ENCODE measurements at places on chromosomes 11 and 22.

DNA sequence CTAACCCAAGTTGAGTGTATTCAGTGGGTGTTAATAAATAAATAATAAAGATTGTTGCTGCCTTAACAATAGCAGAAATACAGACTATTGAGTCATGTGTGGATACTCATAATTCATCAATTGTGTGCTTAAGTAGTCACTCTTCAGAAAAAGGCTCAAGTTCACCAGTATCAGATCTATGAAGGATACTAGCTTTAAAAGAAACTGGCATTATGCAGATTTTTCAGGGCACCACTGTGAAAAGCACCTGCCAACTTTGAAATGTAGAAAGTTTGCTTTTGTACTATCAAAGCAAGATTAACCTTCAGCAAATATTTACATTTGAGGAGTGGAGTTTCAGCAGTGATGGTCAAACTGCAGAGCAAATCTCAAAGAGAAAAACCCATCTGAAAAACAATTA is 20.1 kb upstream of the SYTL2 start:
- DNase-seq, result no peak

- DNase-seq, result no peak
These were observed 395.0 kb downstream of the TENM4 start for GRCh38 chr11:79045800-79046304.

DNA sequence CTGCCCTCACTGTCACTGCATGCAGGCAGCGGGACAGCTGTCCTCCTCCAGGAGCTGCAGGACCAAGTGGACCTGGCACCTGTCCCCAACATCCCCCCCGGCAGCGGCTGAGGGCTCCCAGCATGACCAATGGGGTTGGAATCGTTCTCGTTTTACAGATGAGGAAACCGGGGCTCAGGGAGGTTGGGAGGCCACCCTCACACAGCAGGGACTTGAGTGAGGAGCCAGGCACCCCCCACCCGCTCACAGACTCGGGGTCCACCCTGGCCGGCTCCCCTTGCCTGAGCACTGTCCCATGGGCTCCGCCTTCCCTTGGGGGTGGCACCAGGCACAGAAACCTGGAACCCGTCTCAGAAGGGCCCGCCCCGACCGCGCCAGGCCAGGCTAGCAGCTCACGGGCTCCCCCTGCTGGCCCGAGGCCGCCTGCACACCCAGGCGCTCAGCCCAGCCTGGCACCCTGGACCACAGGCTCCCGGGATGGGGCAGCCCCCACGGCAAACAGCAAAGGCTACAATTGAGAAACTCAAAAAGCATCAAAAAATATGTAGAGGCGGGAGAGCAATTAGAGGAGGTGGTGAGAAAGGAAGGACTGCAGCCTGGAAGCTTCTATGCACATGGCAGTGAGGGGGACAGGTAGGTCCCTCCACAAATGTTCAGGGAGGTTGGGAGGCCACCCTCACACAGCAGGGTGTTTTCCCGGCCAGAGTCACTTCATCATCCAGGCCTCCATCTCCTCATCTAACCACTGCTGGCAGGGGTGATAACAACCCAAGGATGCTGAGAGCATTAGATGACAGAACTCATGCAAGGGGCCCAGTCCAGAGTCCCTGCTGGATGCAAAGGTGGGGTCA is 12.8 kb downstream of the MACROD1 start:
- peak; percentile 75 for DNase-seq

DNA sequence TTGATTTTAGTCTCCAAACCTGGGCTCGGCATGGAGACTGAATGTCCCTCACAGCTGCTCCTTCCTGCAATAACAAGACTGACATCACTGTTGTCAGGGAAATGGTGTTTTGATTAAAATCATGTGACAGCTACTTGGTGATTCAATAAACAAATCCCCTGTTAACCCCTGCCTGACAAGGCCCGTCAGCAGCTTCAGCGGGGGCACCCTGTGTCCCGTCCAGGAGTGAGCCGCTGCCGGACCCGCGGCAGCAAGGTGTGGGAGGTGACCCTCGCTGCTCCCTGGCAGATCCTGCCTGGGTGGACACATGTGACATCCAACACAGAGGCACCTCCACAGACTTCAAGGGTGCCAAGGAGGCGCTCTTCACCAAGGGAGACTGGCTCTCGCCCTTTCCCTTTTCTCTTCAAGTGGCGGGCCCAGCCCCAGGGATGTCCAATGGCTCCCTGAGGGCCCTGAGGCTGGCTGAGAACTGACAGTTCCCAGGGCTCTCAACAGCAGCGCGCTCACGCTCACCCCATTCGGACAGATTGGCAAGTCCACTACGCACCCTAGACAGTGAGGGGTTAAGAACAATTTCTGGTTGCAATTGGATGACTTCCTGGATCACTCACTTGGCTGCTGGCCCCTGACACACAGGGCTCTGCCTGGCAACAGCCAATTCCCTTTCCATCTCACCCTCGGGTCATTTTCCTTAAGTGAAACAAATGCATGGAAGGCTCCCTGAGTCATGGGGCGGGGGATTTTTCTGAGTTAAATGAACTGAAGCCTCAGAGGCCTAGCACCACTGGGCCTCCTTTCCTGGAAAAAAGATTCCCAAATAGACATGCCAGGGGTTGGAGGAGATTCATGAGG is 30.7 kb downstream of the PPP2R1B start:
- no peak for DNase-seq

GRCh38 chr11:42201603-42202148 is 742.2 kb upstream of the LRRC4C start:
- no peak for DNase-seq

DNA sequence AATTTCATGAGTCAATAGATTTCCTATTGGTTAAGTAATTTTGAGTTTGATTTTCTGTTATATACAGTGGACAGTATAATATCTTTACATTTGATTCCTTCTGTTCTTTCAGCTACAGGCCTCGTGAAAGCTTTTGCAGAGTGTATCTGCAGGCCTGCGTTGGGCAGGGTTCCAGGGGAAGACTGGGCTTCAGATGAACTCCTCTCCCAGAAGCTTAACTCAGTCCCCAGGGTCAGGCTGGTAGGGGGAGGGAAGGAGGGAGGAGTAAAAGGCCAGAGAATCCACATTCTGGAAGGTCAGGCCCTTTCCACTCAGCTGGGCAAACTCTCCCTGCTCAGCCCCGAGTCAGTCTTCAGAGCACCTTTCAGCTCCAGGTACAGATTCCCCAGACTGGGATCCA is 100.4 kb upstream of the NECTIN1 start:
- no peak for DNase-seq

DNA sequence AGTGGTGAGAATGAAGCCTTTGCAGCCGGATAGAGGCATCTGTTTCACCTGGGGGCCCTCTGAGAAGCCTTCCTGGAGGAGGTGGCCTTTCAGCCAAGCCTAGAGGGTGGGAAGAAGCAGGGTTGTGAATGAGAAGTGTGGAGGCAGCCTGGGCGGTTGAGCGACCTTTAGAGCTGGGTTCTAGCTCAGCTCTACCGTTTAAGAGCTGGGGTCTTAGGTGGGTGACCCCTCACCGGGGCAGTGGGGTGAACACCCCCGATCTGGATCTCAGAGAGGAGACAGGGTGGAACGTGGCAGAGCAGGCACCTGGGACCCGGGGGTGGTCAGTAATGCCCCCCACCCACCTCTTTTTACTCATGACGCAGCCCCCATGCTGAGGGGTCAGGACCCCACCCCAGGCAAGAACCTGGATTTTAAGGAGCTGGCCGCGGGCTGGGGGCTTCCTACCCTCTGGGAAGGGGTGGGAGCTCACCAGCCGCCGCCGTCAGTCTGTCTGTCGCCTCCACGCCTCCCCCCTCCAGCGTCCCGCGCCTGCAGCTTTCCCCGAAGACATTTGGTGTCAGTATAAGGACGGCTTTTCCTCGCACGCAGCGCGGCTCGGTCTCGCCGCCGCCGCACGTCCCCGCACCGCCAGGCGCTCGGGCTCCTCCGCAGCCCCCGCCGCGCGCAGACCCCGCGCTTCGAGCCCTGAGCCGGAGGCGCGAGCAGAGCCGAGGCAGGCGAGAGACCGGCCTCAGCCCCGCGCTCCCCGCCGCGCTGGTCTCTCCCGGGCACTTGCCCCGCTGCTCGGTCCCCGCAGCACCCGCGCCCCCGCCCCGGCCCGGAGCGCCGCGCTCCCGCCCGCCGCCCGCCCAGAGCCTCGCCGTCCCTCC is 13.3 kb upstream of the CACNA1I start:
- peak; percentile 50 for DNase-seq

- no peak for DNase-seq
These were observed 2.8 kb downstream of the SLC25A1 start for GRCh38 chr22:19175602-19176174.

DNA sequence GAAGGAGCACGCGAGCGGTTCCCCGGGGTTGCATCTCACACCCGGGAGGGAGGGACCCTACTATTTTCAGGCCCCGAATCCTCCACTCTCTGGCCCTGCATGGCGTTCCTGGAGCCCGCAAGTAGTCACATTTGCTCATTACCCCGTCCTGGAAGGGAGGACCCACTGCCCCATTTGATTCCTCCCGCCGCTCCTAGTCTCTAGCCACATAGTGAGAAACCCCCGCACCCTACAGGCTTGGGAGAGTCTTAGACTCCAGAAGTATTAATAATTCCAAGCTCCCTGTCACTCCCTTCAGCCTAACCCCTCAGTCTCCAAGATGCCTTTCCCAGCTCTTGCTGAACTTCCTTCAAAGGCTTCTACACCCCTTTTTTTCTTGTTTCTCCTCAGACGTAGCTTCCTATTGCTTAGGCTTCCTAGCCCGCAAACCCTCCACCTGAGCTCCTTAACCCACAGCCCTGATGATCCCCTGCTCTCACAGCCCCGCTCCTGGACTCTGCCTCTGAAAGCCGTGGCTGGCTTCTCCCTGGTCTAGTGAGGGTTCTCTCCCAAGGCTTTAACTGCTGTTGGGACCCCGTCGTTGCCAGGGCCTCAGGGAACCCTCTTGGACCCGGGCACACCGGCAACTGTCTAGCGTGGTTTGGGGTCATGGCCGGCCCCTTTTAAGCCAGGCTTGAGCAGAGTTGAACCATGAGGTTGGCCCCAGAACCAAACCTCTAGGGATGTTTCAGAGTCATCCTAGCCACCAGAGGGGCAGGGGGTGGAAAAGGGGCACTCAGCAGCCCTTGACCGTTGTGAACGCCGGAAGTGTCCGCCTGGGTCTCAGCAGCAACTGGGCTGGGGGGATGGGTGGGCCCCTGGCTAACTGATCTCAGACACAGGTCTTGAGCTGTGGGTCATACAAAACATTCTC is 862 bp downstream of the GGA1 start:
- no peak for DNase-seq

DNA sequence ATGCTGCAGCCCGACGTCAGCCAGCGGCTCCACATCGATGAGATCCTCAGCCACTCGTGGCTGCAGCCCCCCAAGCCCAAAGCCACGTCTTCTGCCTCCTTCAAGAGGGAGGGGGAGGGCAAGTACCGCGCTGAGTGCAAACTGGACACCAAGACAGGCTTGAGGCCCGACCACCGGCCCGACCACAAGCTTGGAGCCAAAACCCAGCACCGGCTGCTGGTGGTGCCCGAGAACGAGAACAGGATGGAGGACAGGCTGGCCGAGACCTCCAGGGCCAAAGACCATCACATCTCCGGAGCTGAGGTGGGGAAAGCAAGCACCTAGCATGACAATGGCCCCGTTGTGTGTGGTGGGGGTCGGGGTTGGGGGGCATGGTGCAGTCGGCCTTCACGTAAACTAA is 1.0 kb downstream of the TSSK2 start:
- no peak for DNase-seq

- no peak for DNase-seq
These were observed 93.8 kb upstream of the BLID start for GRCh38 chr11:122209619-122210366.

GRCh38 chr22:33544707-33545106 is 375.6 kb downstream of the LARGE1 start:
- DNase-seq, result no peak

- DNase-seq, result no peak
These were observed 862 bp downstream of the APBB1 start for GRCh38 chr11:6417907-6418556.
